Stimulated activated naive B cell treated with anti-CD40 and anti-IgM and Interleukin-4, amounts not matched to agents 10 μg/mL and 1 μg/mL and 100 μg/mL, for 72 hours (primary cell): ENCODE measurements at places on chromosomes 3 and 15.
A peak's percentile ranks its signal among the peaks of the same experiment; 100 is the strongest.

GRCh38 chr3:112333002-112333380 lies at the start of gene CD200:
TSS of gene CD200 (plus strand) at chr3:112333156. CDS start at chr3:112333213, 57 bp downstream.
- DNase-seq: peak; percentile 39

DNA sequence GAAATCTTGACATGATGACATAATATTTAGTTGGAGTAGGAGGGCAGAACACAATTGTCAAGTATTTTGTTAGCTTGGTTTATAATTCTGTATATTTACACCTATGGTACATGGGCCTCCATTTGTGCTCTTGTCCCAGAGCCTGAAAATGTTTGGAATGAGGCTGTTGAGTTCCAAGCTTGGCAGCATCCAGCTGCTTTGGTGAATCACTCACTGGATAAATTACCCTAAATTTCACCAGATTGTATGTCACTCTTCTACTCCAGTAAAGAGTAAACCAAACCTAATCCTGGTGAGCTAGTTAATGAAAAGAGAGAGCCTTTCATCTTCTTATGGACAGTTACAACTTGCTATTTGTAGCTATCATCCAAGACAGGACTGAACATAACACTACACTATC lies 928.7 kb downstream of the DIPK2A start:
- no peak for DNase-seq

DNA sequence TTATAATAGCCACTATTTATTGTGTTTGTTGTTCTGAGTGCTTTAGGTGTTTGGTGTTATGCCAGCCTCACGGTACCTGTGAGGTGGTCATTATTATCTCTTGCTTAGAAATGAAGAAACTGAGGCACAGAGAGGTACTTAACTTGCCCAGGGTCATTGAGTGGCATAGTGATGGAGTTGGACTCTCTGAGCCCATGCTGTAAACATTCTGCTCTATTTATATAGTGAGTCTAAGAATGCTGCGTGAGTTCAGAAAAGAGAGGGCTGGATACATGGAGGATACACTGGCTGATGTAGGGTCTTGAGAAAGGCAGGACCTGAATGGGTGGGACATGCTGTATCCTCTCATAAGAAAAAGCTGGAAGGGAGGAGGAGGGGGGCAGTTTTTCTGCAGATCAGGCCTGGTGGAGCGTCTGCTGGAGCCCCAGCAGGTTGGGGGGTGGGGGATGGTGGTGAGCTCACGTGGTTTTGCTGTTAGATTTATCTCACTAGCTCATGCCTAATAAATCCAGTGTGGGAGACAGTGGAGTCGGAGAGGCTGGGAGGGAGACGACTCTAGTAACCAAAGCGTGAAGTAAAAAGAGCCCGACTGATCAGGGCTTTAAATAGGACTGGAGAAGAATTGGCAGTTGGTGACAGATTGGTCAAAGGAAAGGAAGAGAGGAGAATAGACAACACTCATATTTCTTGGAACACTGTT lies 16.0 kb downstream of the MED12L start:
- DNase-seq: no peak

DNA sequence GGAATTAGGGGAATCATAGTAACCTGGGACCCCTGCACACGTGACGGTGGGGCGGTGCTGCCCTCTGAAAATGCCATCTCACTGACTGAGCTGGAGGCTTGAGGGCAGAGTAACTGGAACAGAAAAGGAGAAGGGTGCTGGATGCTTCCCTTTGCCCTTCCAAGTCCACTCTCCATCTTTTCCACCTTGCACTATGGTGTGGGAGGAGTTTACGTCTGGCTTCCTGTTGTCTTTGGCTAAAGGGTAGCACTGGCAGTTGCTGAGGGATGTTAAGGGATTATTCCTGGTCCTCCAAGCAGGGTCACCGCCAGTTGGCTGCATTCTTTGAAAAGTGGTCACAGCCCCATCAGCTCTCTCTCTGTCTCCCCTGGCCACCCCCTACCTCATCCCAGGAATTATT lies 129.4 kb upstream of the SNTN start:
- DNase-seq: no peak

DNA sequence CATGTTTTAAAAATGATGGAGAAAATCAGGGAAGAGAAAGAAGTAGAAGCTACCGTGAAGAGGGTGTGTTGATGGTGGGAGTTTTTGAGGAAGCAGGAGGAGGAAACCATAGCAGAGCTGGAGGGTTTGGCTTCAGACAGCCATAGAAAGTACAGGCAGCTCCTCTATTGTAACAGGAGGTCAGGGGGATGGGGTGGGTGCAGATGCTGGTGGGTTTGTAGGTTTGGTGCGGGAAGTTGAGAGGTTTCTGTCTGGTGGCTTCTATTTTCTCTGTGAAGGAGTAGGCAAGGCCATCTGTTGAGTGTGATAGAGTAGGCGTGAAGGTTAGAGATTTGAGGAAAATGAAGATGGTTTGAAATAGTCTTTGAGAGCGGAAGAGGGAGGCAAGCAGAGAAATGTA lies 97.7 kb upstream of the TBC1D5 start:
- DNase-seq: no peak

DNA sequence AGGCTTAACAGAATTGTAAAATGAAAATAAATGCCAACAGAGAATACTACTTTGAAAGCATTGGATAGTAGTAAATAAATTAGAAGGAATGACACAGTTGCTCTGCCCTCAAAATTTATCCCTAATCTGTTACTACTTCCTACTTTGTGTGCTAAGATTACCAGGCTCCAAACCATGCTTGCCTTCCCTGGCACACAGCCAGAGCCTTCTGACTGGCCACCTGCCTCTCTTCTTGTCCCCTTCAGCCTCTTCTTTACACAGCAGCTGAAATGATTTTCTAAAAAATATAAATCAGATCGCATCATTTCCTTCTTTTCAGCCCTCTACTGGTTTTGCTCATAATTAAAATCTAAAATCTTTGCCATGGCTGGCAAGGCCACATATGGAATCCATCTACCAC lies 334.1 kb downstream of the FHIT start:
- DNase-seq: no peak

GRCh38 chr3:20394243-20394642 lies 208.2 kb upstream of the SGO1 start:
- no peak for DNase-seq

GRCh38 chr3:12879191-12879815 lies 37.9 kb upstream of the RPL32 start:
- no peak for DNase-seq

DNA sequence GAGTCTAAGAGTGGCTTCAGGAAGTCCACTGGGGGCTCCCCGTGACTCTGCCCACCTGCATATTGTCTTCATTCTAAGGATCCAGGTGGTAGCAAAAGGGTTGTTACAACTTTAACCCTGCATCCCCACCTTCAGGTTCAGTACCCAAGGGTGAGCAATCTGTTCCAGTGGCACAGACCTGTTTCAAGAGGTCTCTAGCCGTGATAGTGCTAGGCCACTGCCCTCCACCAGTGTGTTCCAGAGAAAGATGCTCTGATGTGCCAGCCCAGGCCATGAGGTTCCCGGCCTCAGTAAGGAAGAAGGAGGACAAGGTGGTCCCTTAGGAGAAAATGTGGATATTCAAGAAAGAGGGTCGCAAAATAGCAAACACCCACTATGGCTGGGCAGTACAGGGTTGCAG lies 87.0 kb downstream of the IGF1R start:
- DNase-seq: no peak

DNA sequence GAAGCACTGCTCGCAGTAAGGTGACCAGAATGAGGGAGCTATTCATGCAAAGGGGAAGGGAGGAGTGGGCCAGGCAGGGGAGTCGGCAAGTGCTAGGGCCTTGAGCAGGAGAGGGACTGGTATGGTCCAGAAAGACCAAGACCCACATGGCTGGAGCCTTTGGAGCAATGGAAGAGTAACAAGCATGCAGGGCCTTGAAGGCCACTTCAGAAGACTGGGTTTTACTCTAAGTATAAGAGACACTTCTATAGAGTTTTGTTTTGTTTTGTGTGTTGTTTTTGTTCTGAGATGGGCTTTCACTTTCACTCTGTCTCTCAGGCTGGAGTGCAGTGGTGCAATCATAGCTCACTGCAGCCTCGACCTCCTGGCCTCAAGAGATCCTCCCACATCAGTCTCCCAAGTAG lies 42.0 kb downstream of the BFSP2 start:
- no peak for DNase-seq

GRCh38 chr3:14773281-14773680 lies 45.5 kb upstream of the FGD5 start:
- no peak for DNase-seq

GRCh38 chr15:43270676-43271306 lies 4.1 kb upstream of the TGM5 start:
- DNase-seq: peak; percentile 34

- peak; percentile 88 for DNase-seq
Observed at GRCh38 chr3:126911162-126912026, 71.5 kb upstream of the PLXNA1 start.

GRCh38 chr3:194874783-194875182 lies 189.1 kb downstream of the FAM43A start:
- no peak for DNase-seq

DNA sequence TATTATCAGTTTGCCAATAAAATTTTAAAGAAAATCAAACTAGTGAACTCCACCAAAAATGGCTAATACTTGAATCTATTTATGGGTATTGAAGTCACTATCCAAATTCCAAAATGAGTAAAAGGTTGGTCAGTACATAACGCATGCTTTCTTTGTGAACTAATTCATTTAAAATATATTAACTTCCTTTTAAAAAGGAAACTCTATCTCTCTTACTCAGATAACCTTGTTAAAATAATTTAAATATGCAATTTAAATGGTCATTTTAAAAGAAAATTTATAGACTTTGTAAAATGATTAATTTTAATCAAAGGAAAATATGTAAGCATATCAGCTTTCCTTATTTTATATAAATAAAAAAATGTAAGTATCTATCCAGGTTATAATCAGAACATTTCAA lies 419.4 kb upstream of the ZNF385D start:
- DNase-seq: no peak

- DNase-seq: no peak
Observed at GRCh38 chr3:159904455-159904854, 84.2 kb upstream of the IL12A start.

DNA sequence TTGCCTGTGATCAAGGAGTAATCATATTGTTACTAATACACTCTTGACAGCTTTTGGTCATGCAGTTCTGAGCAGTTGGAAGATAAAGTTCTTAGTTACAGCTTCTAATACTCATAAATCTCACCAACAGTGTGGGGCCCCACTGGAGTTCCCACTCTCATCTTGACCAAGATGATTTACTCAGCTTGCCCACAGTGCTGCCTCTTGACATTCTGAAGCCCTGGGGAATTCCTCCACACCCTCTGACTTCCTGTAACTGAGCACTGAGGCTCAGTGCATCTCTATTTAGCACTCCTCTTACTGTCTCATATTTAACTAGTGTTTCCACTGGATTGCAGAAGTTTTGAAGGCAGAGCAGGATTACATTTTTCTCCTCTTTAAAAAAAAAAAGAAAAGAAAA lies 1.9 kb upstream of the ARL6IP5 start:
- peak; percentile 70 for DNase-seq
